Stimulated activated CD4-positive, alpha-beta T cell treated with anti-CD3 and anti-CD28 coated beads, TNF-alpha, amount 100 ng/mL, for 4 hours (primary cell): ENCODE measurements at places on chromosomes 12 and 14.

- no peak for DNase-seq
Measured at GRCh38 chr12:64042911-64043310, 179.2 kb downstream of the KICS2 start.

DNA sequence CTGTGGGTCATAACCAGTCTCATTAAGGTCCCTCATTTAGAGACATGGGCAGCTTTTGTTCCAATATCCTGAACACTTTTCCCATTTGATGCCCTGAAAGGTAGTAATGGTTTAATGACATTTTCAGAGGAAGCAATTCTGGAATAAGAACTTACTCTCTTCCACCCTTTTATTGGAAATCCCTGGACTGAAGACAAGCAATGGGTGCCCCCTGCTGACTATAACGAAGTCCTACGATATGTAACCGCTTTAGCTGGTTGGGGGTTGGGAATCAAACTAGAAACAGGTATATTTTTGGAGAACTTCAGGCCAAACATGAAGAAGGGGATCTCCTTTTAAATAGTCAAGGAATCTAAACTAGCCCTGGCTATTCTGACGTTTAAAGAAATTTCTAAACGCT, 20.5 kb downstream of the SARNP start:
- DNase-seq: no peak

DNA sequence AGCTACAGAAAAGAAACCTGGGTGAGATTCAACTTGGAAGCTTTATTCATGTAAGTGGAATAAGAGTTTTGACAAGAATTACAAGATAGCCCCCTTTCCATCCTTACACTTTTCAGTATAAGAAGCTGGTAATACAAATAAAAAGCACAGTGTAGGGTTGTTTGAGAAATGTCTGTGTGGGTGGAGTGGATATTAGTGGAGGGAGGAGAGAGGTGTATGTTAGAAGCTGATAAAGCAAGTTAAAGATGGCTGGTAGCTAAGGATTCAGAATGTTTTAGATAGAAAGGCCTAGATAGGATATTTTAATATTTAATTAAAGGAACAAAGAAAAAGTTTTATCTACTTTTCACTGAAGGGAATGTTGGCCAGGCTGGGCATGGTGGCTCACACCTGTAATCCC, 12.5 kb downstream of the CFAP54 start:
- no peak for DNase-seq

GRCh38 chr12:53200107-53200457, 7.0 kb downstream of the ITGB7 start:
- no peak for DNase-seq

- DNase-seq: no peak
Measured at GRCh38 chr12:112381406-112381882, 787 bp downstream of the HECTD4 start.

DNA sequence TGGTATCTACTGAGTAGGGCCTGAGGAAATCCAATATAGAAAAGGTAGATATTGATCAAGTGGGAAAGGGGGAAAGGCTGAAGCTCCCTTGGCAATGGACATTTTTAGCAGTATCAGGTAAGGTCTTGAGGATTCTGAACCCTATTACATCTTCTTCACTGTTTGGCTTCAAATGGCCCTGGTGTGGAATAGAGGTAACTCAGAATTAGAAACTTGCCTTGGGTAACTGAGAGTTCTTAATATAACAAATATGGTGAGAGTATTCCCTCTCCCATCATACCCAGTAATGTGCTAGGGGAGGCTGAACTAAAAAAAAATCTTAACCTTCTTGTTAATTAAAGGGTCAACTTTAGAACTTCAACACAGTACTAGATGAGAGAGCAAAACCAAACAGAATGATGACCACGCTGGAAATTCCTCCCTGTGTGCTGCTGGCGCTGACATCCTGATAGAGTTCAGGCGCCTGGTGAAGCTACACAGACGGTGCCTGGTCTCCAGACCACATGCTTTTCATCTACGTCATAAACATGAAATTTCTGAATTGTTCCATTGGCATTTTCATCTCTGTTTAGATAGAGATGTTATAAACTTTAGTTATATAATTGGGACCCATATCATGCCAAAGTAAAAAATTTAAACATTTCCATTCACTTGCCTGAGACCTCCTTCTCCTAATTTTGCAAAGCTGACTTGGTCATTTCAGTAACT, 128.3 kb downstream of the AKAP6 start:
- no peak for DNase-seq

GRCh38 chr12:32567296-32567674, 111.8 kb upstream of the DNM1L start:
- no peak for DNase-seq

DNA sequence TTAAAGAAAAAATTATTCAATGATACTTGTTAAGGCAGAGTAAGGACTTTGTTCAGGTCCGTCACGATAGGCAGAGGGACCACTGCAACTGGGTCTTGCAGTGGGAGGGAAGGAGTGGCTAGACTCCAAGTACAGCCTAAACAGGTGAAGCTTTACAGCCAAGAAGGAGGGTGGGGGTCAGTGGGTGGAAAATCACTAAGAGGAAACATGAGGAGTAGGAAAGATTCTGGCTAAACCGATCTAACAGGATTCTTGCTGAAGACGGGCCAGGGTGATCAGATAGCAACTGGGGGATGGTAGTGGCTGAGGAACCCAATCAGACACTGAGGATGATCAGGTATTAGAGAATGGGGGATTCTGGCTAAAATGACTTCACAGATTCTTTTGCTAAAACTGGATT, 100.2 kb downstream of the TTC7B start:
- DNase-seq: no peak

DNA sequence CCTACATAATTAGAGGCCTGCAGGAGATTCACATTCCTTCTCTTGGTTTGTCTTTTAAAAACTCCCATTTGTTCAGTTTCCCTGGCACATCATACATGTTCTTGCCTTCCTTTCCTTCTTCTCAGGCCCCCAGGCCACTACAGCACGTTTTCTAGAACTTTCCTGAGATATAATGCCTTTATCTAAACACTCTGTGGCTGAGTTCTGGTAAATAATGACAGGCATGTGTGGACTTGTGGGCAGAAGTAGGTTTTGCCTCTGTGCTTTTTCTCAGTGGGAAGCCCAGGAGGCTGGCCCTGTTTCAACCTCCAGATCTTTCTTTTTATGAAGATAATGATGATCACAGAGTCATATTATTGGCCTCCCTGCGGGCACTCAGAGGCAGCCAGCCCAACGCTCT, 117.2 kb downstream of the TMX1 start:
- no peak for DNase-seq

DNA sequence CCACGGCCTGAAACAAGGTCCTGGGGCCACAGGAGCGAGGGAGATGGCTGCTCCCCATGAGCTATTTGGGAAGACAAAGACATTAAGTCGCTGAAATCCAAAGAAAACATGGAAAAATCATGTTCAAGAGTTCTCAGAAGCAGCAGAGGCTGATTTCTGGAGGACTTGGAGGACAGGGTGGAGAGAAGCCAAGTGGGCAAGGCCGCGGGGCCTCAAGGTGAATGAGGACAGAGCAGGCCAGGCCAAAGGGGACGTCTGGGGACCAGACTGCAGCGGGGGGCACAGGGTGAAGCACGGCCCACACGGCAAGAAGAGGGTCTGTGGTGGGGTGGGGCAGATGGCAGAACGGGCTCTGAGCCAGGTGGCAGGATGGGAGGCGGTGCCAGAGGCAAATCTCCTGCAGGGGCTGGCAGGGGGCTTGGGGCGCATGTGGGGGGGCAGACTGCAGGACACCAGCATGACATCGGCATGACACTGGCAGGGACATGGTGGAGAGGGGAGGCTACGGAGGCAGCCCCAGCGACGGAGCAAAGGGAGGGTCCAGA, 48.9 kb downstream of the RNF34 start:
- no peak for DNase-seq

GRCh38 chr14:105087963-105088811, 23.0 kb upstream of the GPR132 start:
- DNase-seq: no peak

DNA sequence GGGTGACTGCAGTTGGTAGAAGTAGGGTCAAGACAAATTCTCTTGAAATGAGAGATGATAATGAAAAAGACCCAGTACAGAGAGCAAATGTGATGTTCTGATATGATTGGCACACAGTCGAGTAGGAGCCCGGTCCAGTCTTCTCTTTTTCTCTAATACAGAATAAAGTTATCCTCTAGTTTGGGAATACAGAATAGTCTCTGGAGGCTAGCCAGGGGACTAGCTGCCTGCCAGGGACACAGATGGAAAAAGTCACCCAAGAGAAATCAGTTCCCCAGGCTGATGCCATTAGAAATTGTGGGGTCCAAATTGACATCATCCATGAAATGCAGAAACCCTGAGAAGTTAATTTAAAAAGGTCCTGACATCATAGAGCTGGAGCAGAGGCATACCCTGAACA, 177.2 kb upstream of the NEDD1 start:
- no peak for DNase-seq

GRCh38 chr12:4771172-4771959, 51.2 kb downstream of the GALNT8 start:
- no peak for DNase-seq

DNA sequence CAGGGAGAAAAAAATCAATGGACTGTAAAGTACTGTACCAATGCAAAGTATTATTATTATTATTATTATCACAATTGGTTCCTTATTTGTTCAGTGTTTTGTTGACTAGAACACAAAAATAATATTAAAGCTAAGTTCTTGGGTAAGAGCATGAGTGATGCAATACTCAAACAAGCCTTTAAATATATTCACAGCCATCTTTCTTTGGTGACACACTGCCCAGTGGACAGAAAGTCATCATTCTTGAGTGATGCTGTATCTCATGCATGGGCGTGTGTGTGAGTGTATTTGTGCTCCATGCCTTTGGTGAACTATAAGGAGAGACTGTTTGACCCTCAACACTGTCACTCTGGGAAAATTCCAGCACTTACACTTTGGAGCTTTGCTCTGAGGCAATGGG, 93.6 kb downstream of the KCNK10 start:
- DNase-seq: no peak

DNA sequence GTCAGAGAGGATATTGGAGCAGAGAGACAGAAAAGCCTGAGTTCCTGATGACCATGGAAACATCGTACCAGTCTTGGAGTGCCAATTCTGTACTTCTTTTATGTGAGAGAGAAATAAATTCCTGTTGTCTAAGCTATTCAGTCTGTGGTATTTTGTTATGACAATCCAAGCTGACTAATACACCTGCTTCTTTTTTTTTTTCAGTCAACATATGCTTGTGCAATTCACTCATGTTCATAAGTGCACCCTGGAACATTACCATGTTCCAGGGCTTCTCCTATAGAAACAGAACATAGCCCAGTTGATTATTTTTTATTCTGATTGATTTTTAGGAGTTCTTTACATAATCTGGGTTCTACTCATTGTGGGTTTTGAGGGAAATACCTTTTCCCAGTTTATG, 1.7 kb upstream of the CHPT1 start:
- no peak for DNase-seq

GRCh38 chr12:129363041-129363440, 509.8 kb downstream of the GLT1D1 start:
- DNase-seq: no peak

DNA sequence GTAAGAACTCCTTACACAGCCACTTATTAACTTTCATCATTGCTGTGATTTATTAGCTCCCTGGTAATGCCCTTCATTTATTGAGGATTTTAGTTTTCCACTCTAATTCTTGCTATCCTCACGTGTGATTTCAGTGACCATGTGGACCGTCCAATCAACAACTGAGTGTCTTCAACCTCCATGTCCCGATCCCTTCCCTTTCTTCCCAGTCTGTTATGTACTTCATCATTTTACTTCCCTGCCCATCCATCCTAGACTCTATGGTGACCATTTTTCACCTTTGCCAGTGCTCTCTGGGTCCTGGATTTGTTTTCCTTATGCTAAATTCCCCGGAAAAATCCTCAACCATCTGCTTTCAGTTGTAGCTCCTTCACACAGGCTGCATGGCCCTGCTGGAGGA, 111.0 kb downstream of the MSRB3 start:
- no peak for DNase-seq

GRCh38 chr12:127779301-127780045, 487.5 kb upstream of the TMEM132C start:
- no peak for DNase-seq

DNA sequence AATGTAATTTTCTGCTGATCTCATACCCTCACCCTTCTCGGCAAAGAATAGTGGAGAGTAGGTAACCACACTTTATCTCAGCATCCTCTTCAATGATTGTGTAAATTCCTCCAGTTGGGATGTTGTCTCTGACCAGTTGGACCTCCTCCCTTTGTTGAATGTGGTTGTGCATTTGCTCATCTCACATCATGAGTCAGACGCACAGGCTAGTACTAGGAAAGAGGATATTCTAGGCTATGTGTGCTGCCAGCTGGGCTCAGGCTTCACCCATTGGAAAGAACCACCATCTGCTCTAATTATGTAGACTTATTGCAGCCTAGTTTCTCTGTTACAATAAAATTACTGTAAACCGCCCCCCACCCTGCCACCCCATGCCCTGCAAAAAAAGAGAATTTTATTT, 90.3 kb downstream of the LMO3 start:
- no peak for DNase-seq

DNA sequence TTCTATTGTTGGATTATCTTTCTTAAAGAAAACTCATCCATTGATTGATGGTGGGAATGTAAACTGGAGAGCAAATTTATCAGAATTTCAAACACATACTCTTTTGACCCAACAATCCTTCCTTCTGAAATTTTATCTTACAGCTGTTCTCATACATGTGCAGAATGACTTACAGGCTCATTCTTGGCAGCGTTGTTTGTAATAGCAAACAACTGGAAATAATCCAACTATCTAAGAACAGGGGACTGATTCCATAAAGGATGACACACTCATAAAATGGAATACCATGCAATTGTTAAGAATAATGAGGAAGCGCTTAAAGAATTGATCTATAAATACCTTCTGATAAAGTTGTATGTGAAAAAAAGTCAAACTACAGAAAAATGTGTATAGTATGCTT, 24.0 kb downstream of the RHOJ start:
- no peak for DNase-seq

DNA sequence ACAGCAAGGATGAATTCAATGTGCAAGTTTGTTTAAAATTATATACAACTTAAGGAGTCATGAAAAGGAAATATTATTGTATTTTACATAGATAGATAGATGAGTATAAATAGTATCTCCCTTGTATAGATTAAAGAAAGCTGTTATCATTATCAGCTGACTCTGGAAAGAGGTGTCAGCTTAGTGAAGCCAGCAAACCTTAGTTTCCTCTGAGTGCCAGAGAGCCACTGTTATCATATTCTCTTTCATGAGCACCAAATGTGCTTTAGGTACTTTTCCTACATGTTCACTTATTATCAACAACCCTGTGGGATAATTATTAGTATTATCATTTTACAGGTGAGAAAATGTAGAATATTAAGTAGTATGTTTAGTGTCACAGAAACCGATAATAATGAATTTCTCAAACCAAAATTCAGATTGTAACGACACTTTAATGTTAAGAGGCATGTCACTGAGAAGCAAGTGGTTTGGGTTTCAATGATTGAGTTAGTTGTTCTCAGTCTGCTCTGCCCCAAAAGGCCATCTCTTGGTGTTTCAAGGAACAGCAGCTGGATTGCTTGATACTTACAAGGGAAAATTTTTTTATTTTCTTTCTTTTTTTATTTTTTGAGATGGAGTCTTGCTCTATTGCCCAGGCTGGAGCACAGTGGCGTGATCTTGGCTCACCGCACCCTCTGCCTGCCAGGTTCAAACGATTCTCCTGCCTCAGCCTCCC, 53.7 kb downstream of the PLEKHA5 start:
- DNase-seq: no peak
